Mesothelial cell of epicardium (in vitro differentiated cells): ENCODE measurements at places on chromosomes 6 and 20. TPM values are rescaled to one million over a fixed set of nuclear protein-coding genes. Genes with fewer than 3 reads are reported as not detected.

Gene GNAS-AS1
- total RNA-seq = 5.8 to 6.3 TPM (median 5.9 TPM) in 3 replicates

DNA sequence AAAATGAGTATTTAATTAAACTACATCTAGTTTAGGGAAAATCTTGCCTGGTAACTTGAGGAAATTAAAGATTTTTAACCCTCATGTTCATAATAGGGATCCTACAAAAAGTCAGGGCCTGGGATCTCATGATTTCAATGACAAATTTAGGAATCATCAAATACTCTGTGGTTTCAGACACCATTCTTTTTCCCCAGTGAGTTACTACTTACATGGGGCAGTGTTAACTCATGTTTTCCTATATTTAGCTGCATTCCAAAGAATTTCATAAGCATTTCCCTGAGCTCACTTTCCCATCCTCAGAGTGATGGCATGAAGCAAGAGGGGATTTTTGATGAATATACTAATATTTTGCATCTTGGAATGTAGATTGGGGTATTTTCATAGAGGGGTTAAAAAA is 321.7 kb downstream of the CENPW start:
- no peak for DNase-seq

GRCh38 chr20:56157530-56158203 is 90.9 kb upstream of the MC3R start:
- no peak for DNase-seq

- no peak for DNase-seq
Observed at GRCh38 chr6:94862112-94862511, 715.2 kb upstream of the MANEA start.

GRCh38 chr20:10661261-10661660 is 12.5 kb downstream of the JAG1 start:
- peak; percentile 21 for DNase-seq
